ENCODE measurements at places on chromosomes 3 and 15. TPM values are rescaled to one million over a fixed set of nuclear protein-coding genes. Genes with fewer than 3 reads are reported as not detected.

Gene MYL3
- polyA plus RNA-seq, result not detected

Gene PTPRG
- polyA plus RNA-seq, result 14.3 TPM

Gene COL8A1
- 16.7 TPM for polyA plus RNA-seq

- DNase-seq, result no peak
Observed at GRCh38 chr3:62584636-62585035, 211.3 kb upstream of the FEZF2 start.

DNA sequence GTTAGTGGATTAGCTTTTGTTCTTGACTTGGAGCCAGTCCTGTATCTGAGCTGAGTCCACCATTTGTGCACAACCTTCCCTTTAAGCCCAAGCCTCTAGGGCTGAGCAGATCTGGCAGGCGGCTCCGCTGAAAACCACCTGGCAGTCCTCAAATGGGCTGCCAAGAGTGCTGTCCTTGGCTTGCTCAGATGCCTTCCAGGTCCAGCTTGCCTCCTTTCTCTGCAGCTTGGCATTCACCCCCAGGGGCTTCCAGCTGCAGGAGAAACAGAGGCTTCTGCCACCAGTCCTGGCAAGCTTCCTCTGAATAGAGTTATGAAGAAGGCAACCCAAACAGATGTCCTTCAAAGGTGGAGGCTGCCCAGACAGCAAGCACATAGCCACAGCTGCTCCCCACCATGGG is 96.7 kb downstream of the LRTM1 start:
- no peak for DNase-seq

DNA sequence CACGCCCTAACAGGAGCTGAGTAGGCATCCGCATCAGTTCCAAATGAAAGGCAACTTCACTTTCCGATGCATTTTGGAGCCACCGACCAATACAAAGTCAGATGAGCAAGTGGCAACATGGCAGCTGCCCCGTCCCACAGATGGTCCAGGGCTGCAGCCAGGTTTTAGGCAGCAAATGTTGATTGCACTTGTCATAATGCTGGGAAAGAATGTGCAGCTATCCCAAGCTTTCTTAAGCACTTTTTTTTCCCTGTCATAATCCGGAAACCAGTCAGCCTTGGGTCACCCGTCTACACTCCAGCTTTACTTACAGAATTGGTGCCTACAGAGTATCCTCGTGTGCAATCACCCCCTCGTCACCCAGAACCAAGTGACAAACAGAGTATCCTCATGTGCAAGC is 147.7 kb downstream of the CHSY1 start:
- no peak for DNase-seq

- DNase-seq, result no peak
Observed at GRCh38 chr3:194572143-194572789, 61.0 kb downstream of the TMEM44 start.

GRCh38 chr3:154904328-154904727 is 175.8 kb upstream of the MME start:
- DNase-seq, result peak; percentile 26

- no peak for DNase-seq
Observed at GRCh38 chr3:81437683-81438082, 323.8 kb downstream of the GBE1 start.

DNA sequence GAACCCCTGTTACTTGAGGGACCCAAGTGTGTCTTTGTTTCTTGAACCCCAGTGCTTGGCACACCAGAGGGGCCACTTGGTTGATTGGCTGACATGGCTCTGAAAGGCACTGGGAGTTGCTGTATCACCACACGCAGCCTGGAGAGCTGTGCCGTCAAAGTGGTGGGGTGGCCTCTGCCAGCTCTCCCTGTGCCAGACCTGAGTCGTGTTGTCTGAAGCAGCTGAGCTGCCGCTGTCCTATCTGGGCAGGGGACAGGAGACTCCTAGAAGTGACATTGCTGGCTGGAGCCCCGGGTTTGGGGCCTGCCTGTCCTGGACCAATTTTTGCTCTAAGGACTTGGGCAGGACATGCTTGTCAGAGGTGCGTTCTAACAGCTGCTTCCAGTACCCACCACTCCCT is 5.5 kb upstream of the SNX22 start:
- peak; percentile 49 for DNase-seq

GRCh38 chr3:95333826-95334225 is 1271.0 kb downstream of the NSUN3 start:
- no peak for DNase-seq

GRCh38 chr3:145243875-145244274 is 917.1 kb downstream of the PLOD2 start:
- no peak for DNase-seq

- DNase-seq, result peak; percentile 97
Observed at GRCh38 chr3:127002195-127003174, 19.6 kb downstream of the PLXNA1 start.

- DNase-seq, result no peak
Observed at GRCh38 chr15:29203718-29204368, 65.8 kb downstream of the NSMCE3 start.

Data from SK-N-SH (cell line).